Esophagus muscularis mucosa (tissue), 4 donors: ENCODE measurements at places on chromosomes 5 and 9.

- DNase-seq, result no peak
Observed at GRCh38 chr9:132124800-132125199, 37.1 kb upstream of the NTNG2 start.

DNA sequence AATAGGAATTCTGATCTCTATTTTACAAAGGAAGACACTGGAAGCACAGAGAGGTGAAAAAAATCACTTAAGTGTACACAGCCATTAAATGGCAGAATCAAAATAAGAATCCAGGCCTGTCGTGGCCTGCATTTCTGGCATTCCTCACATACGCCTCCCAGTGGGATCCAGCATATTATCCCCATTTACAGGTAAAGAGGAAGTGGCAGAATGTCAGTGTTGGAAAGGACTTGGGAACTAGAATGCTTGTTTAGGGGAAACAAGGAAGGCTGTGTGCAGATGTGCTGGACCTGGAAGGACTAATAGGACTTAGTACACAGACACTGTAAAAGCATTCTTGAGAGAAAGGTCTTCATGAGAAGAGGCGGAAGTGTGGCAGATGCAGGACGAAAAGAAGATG is 241.8 kb downstream of the TRIM32 start:
- no peak for DNase-seq

GRCh38 chr5:14593326-14594021 is 11.9 kb downstream of the OTULINL start:
- DNase-seq, result no peak

DNA sequence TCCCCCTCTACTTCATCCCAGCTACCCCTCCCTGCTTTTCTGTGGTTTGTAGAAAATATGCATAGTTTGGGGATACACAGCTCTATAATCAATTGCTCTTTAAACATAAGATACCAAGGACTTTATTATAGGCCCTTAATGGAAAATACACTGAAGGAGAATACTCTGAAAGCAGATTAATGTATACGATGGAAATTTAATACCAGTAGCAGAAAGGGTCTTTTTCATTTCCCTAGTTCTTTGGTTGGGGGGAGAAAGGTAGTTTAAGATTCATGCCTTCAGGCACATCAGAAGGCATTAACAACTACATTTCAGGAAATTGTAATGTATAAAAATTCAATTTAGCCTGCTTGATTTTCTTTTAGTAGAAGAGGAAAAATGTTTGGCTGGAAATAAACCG is 452.9 kb upstream of the ZNF608 start:
- DNase-seq, result no peak

GRCh38 chr5:6736524-6737042 is 23.4 kb downstream of the TENT4A start:
- DNase-seq, result no peak

- DNase-seq, result no peak
Observed at GRCh38 chr9:26458054-26458453, 434.5 kb downstream of the CAAP1 start.

- DNase-seq, result no peak
Observed at GRCh38 chr5:55679556-55679955, 32.6 kb downstream of the SLC38A9 start.

GRCh38 chr5:1944408-1944807 is 61.7 kb upstream of the IRX4 start:
- DNase-seq, result no peak

DNA sequence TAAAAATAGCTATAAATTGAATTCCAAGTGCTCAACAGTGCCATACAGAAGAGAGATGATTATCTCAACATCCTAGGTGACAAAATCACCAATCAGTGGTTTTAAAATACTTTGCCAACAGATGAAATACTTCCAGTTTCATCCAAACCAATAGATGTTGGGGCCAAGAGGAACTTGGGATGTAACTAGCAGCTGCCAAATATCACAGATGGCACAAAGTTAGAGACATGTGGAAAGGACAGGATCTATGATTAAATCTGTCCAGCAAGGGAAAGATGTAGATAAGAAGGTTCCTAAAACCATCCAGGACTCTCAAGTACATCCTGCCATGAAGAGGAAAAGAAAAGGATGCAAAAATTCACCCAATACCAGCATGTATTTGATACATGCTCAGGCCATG is 23.8 kb downstream of the TRPM3 start:
- no peak for DNase-seq

- no peak for DNase-seq
Observed at GRCh38 chr9:127252410-127253318, 11.9 kb upstream of the GARNL3 start.

- no peak for DNase-seq
Observed at GRCh38 chr5:83662558-83662957, 58.1 kb downstream of the HAPLN1 start.

- no peak for DNase-seq
Observed at GRCh38 chr9:76618762-76619161, 145.5 kb upstream of the PCA3 start.

- DNase-seq, result no peak
Observed at GRCh38 chr9:99011161-99011709, 67.5 kb downstream of the COL15A1 start.

- DNase-seq, result no peak
Observed at GRCh38 chr9:16681652-16681987, 188.8 kb downstream of the BNC2 start.

DNA sequence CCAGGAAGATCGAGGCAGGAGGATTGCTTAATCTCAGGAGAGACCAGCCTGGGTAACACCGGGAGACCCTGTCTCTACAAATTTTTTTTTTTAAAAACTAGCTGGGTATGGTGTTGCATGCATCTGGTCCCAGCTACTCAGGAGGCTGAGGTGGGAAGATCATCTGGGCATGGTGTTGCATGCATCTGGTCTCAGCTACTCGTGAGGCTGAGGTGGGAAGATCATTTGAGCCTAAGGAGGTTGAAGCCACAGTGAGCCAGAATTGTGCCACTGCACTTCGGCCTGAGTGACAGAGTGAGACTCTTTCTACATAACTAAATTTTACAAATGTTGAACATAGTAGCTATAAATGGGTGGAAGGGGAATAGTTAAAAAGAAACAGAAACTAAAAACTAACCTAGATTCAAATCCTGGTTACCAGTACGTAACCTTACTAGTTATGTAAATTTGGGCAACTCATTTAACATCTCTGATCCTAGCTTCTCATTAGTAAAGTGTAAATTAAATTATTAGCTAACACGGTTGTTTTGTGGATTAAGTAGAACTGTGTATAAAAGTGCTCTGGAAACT is 41.7 kb downstream of the TMEM161B start:
- no peak for DNase-seq

- DNase-seq, result no peak
Observed at GRCh38 chr9:29211580-29212396, 1638.5 kb upstream of the C9orf72 start.

DNA sequence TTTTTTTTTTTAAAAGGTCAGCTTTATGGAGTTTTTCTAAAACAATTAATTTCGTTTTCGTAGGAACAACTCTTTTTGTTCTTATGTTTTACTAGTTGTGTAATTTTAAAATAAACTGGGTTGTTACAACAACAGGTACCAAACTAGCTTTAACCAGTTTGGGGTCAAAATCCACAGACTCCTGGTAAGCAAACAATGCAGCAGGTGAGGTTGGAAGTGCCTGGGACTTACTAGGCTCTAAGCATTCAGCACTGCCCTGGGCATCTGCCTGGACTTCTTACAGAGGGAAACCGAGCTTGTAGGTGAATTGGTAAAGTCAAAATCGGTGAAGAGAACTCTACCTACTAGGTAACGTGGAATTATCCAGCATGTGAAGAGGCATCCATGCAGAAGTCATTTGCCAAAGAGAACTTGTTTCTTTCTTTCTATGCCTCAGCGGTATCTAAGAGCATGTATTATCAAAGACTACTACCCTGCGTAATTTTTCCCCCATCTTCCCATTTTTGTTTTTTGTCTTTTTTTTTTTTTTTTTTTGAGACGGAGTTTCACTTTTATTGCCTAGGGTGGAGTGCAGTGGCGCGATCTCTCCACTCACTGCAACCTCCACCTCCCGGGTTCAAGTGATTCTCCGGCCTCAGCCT is 145.4 kb downstream of the KCTD16 start:
- no peak for DNase-seq

DNA sequence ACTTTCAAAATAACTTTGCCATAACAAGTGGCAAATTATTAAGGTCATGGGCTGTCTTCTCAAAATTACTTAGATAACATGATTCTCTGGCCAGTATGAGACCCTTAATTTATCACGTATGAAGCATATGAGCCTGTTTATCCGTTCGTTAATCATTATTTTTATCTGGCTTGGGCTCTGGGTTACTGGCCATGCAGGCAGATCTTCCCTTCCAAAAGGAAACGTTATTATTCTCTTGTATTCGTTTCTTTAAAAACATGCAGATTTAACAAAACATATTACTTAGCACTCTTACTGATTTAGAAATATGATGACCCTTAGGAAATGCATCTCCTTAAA is 148.6 kb downstream of the DOCK8 start:
- DNase-seq, result no peak

- peak; percentile 37 for DNase-seq
Observed at GRCh38 chr5:17241635-17242034, 24.2 kb downstream of the BASP1 start.

DNA sequence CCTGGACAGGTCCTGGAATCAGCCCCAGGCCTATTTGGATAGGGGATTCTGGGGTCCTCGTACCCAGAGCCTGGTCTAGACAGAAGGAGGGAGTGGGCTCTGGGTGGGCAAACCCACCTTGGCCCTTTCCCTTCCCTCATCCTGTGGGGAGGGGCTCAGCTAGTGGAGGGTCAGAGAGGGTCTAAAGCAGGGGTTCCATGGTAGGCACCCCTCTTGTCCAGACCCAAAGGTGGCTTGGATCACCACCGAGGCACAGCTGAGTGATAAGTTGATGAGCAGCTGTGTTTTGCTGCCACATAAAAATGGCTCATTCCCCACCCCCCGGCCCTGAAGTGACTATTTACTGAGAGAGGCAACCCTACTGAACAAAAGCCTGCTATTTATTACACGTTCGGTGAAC is 53.8 kb upstream of the KCNMB1 start:
- DNase-seq, result peak; percentile 81

DNA sequence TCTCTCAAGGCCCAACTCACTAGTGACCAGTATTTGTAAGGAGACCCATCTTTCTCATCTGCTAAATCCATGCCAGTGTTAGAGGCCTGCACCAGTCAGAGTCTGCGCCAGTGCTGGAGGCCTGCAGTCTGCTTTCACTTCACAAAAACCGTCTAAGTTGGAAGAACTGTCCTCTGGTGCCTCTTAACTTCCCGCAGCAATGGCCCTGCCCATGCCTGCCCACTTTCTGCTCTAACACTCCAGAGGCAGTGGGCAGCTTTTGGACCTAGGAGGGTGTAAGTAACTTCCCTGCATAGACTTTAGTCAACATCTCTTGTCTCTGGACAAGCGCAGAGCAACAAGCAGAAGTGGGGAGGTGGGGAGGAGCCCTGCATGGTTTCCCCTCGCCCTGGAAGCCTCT is 152.9 kb downstream of the AUH start:
- DNase-seq, result no peak
